Kidney epithelial cell (primary cell): ENCODE measurements at places on chromosomes 13 and 19. TPM values are rescaled to one million over a fixed set of nuclear protein-coding genes. Genes with fewer than 3 reads are reported as not detected.

- DNase-seq, result no peak
These were observed 9.1 kb downstream of the LYL1 start for GRCh38 chr19:13093407-13094105.

- DNase-seq, result peak; percentile 82
These were observed 42.8 kb downstream of the GAS6 start for GRCh38 chr13:113820813-113821651.

DNA sequence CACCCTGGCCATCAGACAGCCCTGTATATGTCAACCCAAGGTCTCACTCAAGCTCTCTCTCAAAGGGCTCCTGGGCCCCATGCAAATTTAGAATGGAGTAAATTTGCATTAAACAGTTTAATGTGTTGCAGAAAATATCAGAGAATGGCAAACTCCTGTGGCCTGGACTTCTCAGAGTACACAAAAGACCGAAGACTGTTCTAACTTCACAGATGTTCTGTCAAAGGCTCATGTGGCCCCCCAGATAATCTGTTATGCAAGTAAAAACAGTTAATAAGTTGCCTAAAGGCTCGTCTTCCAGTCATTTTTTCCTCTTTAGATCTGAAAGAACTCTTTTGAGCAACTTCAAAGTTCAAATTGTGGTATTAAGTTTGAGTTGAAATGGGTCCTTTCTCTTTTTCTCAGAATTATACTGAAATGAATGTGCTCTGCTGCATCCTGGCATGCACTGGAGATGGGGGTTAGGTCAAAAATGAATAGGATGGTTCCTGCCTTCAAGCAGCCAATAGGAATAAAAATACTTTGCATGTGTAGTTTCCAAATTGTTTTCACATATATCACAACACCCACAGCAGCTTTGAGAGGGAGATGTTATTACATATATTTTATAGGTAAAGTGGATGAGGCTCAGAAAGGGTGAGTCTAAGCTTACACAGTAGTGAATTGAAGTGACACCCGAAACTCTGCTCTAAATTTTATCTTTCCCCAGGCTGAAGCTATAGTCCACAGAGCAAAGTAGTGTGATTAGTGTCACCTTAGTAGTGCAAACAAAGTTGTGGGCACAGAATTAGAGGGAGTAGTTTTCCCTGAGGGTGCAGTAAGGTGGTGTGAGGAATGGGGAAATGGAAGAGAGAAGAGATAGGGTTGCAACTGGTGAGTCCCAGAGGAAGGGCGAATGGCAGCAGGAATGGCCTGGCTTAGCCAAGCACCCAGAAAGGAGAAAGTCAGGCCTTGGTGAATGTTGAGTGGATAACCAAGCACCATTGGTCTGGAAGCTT is 205.0 kb upstream of the RFC3 start:
- no peak for DNase-seq

DNA sequence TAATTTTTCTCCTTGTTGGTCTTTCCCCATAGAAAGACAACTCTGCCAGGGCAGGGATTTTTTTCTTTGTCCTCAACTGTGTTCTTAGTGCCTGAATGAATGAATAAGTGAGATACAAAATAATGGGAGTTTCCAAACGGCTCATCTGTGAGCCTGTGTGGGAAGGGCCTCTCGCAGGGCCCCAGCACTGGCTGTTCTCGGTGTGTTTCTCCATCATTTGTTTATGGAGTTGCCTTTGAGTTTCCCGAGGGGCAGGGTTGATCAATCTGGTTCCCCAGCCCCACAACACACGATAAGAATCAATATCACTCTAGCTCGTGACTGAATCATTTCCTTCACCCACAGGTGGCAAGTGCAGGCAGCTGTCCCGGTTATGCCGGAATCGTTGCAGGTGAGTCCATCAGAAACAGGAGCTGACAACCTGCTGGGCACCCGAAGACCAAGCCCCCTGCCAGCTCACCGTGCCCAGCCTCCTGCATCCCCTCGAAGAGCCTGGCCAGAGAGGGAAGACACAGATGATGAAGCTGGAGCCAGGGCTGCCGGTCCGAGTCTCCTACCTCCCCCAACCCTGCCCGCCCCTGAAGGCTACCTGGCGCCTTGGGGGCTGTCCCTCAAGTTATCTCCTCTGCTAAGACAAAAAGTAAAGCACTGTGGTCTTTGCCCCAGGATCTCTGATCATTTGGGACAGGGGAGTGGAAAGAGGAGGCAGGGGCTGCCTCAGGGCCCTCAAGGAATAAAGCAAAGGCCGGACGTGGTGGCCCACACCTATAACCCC is 14.9 kb downstream of the FXYD5 start:
- DNase-seq, result no peak

DNA sequence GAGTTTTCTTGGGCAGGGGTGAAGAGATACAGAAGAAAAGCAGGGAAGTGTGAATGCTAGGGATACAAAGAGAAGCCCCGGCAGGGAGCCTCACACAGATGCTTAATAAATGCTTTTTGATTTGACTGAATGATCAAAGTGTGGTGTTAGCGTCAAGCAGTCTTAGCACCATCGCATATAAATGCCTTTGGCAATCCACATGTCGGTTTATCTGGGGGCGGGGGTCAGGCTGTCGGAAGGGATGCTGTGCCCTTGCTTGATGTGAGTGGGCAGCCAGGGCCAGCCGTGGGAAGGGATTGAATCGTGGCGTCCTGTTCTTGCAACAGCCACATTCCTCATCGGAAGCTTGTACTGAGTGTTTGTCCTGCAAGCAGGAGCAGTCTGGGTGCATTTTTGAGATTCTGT is 173.1 kb downstream of the LACC1 start:
- DNase-seq, result no peak

- DNase-seq, result no peak
These were observed 338.6 kb downstream of the KCNRG start for GRCh38 chr13:50353651-50354415.

- no peak for DNase-seq
These were observed 8.0 kb downstream of the NUMBL start for GRCh38 chr19:40682431-40682964.

DNA sequence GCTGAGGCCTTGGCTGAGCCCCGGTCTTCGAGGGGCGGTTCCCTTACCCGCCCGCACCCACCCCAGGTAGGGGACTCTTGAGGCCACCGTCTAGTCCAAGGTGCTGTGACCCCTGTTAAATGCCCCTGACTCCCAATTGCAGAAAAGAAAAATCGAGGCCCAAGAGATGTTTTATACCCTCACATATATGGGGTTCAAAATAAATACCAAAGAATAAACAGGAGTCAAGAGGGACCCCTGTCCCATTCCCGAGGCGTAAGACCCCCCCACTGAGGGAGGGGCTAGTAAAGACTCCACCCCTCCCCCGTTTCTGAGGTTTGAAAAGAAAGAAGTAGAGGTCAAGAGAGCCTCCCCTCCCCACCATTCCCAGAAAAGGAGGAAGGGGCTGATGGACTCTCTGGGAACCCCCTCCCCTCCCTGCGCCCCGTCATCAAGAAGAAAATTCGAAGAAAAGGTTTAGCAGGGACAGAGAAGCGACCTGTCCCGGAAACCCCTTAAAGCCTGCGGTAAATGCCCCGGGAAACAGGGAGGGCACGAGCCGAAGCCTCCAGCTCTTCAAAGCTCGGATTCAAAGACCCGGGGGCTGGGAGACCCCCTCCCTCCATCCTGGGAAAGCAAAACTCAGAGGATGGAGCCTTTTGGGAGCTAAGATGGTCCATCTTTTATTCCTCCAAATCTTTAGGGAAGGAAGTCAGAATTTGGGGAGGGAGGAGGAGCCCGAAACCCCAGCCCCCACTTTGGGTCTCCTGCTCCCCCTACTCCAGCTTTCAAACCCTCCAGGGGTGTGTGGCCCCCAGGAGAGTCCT is 755 bp upstream of the RAB3A start:
- no peak for DNase-seq

GRCh38 chr13:54950546-54950945 is 1921.9 kb downstream of the OLFM4 start:
- DNase-seq, result no peak

DNA sequence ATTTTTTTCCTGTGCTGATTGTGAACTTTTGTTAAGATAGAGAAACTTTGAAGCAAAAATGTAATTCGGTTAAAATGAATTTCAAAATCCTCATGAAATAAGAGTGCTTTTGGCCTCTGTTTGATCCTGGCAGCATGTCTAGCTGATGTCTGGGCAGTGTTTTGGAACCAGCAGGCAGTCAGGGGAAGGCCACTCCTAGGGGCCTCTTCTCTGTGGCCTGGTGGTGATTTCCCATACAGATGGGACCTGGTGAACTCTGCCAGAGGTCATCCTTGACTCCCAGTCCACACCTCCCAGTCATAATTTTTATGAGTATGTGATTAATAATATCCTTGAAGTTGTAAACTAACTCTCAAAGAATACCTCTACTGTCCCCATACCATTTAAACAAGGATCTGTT is 226.6 kb downstream of the PCCA start:
- no peak for DNase-seq

DNA sequence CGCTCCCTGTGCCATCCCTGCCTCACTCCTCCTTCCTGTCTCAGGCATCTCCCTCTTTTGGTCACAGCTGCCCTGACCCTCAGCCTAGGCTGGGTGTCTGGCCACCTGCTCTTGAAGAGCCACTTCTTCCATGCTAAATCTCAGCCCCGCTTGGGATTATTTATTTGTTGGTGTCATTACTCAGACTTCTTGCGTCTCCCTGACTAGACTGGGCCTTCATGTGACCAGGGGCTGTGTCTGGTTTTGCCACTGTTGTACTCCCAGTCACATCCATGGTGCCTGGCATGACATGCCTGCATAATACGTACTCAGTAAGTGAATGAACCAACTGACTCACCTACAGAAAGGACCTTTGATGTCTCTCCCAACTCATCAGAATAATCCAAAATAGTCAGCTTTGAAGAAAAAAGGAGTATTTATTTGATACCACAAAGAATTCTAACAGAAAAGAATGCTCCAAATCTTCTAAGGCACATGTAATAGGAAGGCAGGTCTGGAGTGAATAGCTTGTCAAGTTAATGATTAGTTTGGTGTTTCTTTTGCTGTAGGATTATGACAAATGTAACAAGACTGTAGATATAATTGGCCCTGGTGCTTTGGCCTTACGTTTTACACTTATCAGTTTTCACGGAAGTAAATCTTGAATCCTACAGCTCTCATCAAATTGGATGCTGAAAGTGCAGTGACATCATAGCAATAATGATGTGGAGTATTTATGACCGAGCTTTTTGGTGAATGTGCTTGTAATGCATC is 84.0 kb downstream of the ALOX5AP start:
- peak; percentile 50 for DNase-seq

GRCh38 chr13:25836574-25837336 is 215.1 kb downstream of the SHISA2 start:
- peak; percentile 14 for DNase-seq

DNA sequence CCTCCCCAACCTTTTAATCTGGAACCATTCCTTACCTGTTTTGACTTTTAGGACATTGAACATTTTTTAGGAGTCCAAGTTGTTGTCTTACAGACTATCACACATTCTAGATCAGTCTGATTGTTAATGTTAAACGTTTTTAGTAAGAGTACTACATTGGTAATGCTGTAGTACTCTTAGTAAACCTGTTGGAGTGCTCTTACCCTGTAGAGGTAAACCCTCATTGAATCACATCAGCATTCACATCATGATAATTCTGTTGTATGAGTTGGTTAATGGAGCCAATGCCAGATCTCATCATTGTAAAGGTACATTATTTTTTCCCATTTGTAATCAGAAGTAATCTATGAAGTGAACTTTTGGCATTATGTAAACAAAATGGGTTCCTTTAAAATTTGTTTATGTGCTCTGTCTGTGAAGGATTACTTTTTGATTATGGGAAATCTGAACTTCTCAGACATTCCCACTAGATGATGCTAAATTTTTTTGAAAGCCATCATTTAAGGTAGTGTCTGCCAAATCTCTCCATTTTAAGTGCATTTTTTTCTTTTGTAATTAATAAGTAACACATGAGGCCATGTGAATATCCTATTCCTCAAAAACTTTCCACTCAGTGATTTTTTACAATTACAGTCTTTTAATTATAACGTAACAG is 55.2 kb downstream of the VWA8 start:
- DNase-seq, result peak; percentile 16

- no peak for DNase-seq
These were observed 770 bp downstream of the HNRNPM start for GRCh38 chr19:8445488-8446001.

DNA sequence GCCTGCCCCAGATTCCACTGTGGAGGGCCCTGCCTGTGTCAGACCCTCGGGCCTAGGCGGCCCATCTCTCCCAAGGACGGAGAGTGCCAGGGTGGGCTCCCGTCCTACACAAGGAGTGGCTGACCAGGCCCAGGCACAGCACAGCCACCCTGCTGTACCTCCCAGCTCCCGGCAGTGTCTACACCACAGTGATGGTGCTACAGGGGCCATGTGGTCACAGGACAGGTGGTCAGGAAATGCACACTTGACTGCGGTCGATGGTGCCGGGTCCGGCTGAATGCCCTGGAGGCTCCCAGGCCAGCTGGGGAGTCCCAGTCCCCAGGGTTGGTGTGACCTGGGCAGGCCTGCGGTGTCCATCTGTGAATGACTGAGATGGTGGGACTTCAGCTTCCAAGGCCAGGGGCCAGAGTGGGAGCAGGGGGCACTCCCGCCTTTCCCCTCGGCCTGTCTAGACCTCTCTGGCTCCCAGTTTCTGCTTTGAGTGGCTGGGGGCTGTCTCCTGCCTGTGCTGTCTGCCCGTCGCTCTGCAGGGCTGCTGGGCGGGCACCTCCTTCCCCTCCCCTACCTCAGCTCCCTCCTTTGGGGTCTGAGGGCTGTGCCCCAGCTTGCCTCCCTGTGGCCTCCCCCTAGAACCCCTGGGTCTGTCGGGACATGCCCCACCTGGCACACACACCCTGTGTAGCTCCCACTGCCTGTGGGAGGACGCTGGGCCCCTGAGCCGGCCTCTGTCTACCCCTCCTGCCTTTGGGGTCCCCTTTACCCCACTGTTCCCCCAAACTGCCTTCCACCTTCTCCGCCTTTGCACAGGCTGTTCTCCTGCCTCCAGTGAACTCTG is 12.5 kb downstream of the DDA1 start:
- no peak for DNase-seq

GRCh38 chr13:101493541-101493940 is 41.1 kb downstream of the ITGBL1 start:
- DNase-seq, result no peak

- DNase-seq, result no peak
These were observed 78.6 kb upstream of the STARD13 start for GRCh38 chr13:33364192-33364591.

- DNase-seq, result no peak
These were observed 59.4 kb downstream of the WTIP start for GRCh38 chr19:34540811-34541557.

- DNase-seq, result no peak
These were observed 7.7 kb downstream of the NR2F6 start for GRCh38 chr19:17237747-17238706.

GRCh38 chr13:20492641-20493040 is 33.0 kb downstream of the CRYL1 start:
- no peak for DNase-seq

The CAPN12 gene
- 0.68 and 1.3 TPM in 2 replicates for total RNA-seq

The CALR3 gene
- total RNA-seq, result not detected in 2 replicates

The LIG4 gene
- total RNA-seq, result 15.7 and 17.3 TPM in 2 replicates

The ALOX5AP gene
- total RNA-seq, result 85.4 and 96.0 TPM in 2 replicates

The TMIGD2 gene
- not detected in 2 replicates for total RNA-seq

The SLAIN1 gene
- total RNA-seq, result 17.1 TPM in 2 replicates

The ZNF320 gene
- total RNA-seq, result 16.9 and 24.2 TPM in 2 replicates

The FGF21 gene
- 0.13 TPM in 1 of 2 replicates, not detected in the other for total RNA-seq

The CEACAM7 gene
- total RNA-seq, result not detected in 2 replicates

The CEACAM4 gene
- total RNA-seq, result not detected in 2 replicates

The TRMT1 gene
- 69.4 and 74.7 TPM in 2 replicates for total RNA-seq
